ENCODE measurements at places on chromosomes 2 and 18.

DNA sequence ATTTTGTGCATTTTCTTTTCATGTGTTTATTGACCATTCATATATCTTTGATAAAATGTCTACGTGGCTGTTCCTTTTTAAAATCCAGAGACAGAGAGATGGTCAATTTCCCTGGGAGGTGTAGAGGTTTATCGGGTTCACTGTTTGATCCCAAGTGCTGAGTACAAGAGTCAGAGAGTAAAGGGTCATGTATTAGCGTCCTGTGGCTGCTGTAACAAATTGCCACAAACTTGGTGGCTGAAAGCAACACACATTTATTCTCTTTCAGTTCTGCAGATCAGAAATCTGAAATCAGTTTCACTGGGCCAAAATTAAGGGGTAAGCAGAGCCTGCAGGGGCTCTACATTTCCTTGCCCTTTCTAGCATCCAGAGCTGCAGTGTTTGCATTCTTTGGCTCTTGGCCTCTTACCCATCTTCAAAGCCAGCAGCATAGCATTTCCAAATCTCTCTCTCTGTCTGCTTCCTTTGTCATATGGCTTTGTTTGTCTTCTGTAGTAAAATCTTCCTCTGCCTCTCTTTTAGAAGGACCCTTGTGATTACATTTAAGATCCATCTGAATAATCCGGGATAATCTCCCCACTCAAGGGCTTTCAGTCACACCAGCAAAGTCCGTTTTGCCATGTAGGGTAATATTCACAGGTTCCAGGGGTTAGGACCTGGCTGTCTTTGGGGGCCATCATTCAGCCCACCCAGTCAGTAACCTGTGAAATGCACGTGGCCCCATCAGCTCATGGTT lies 49.9 kb downstream of the TMEM17 start:
- DNase-seq, result no peak

DNA sequence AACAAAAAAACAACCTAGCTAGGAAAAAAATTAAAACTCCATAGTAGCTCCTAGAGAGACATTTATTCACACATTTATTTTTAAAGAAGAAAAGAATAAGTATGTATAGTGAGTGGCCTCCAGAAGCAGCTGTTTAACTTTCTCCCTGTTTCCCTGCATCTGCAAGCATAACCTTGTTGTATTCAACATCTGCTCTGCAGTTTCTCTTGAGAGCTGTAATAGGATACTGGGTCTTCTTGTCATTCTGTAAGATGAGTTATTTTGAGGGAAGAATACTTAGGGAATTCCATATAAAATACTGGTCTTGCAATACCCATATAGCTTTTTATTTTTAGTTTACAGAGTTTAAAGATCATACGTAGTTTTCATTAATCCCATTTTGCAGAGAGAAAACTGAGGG lies 246.6 kb downstream of the LRRTM1 start:
- DNase-seq, result no peak

DNA sequence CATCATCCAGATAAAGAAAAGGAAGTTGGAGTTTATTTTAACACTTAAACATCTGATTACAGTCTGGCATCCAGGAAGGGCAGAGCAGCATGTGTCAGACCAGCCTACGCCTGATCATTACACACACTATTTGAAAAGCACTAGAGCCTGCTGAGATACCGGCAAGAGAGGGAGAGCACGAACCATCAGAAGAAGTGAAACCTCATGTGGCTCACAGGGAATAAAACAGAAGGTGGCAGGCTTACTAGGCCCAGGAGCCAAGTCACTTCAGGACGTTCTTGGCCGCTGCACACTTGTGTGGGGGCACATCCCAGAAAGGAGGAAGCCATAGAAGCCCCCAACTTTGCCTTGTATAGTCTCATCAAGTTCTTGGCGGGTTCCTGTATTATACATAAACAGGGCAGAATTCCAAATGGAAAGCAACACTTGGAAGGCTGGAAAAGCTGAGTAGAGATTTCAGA lies 105.5 kb downstream of the UGGT1 start:
- DNase-seq, result no peak

- no peak for DNase-seq
Observed at GRCh38 chr2:55416786-55417568, 2.7 kb downstream of the CCDC88A start.

All from T-helper 2 cell treated with Interferon-gamma antibody and Interleukin-4, amounts not matched to agents 5 μg/mL and 100 μg/mL, for 36 hours (primary cell).